Activated CD8-positive, alpha-beta T cell treated with anti-CD3 and anti-CD28 coated beads, Interleukin-2, amount 10 ng/mL, durations not matched to agents 7 days and 5 days (primary cell): ENCODE measurements at places on chromosomes 16 and 17.

DNA sequence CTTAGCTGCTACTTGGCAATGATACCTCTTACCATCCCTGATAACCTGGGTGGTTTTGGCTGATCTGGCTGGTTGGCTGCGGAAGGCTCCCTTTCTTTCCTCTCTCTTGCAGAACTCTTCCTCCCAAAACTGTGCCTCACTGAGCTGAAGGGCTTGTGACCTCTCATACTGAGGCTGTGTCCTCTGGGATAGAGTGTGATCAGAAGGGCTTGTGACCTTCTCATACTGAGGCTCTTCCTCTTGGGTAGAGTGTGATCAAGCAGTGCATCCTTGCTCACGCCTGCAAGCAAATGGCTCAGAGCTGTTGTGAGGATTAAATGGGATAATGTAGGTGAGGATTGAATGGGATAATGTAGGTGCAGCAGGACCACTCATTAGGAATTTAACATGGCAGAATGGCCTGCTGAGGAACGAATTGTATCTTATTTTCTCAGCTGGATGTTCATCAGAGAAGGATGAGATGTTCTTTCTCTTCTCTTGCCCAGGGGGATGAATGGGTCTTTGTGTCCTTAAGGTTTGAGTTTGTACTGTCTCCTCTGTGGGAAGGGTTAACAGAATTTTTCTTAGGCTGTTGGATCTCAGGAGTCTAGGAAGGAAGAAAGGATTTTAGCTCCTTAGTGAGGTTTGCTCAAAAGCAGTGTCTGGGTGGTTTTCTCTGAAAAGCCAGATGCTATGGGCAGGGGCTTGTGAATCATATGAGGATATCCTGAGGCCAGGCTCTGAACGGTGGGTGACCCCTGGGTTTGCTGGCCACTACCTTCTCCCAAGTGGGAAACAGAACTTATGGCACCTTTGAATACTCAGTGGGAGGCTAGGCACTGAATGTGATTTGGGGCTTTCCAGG lies 130.0 kb upstream of the HS3ST2 start:
- H3K4me3 ChIP-seq: no peak overlapping the region
- no peak for DNase-seq
- H3K27me3 ChIP-seq: peaks cover 10% of the 10 kb centered on the region
- peaks cover 4% of the 10 kb centered on the region for H3K4me1 ChIP-seq
- no peak overlapping the region for H3K27ac ChIP-seq
- no peaks in the 10 kb centered on the region for H3K36me3 ChIP-seq

DNA sequence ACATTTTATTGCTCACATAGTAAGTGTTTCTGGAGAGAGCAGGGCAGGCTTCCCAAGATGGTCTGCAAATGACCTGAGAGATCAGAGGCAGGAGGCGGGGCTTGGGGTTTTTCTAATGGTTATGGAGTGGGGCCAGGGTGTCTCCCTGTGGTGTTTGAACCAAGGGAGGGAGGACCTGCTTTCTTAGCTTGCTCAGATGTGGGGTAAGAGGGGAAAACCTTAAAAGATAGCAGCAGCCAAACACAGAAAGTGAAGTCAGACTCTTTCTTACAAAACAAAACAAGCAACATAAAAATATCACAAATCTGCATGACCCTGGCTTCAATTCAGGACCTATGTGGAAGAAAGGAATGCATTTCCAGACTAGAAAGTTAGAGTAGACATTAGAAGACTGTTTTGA lies 22.9 kb upstream of the DNAJA2 start:
- H3K27ac ChIP-seq: no peak overlapping the region
- DNase-seq: peak; percentile 27
- H3K4me3 ChIP-seq: no peak overlapping the region
- no peaks in the 10 kb centered on the region for H3K36me3 ChIP-seq
- peaks cover 16% of the 10 kb centered on the region for H3K4me1 ChIP-seq
- H3K27me3 ChIP-seq: peaks cover 2% of the 10 kb centered on the region

DNA sequence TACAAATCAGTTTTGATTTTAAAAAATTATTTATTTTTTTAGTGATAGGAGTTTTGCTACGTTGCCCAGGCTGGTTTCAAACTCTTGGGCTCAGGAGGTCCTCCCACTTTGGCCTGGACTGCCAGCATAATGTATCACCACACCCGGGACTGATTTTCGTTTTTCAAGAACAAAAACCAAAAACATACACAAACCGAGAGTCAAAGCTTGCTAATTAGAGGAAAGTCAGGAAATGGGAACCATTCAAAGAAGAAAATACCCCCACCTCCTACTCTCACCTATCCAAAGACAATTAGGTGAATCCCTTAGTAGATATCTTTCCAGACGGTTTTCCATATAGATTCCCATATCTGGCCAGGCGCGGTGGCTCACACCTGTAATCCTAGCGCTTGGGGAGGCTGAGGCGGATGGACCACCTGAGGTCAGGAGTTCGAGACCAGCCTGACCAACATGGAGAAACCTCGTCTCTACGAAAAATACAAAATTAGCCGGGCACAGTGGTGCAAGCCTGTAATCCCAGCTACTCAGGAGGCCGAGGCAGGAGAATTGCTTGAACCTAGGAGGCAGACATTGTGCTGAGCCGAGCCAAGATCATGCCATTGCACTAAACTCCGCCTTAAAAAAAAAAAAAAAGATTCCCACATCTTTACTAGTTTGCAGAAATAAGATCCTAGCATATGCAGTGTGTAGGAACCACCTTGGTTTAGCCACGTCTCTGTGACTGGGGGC lies 883 bp upstream of the SPN start:
- H3K4me1 ChIP-seq: peaks cover 41% of the 10 kb centered on the region
- H3K27ac ChIP-seq: peak overlapping the region; percentile 97
- no peak for DNase-seq
- H3K36me3 ChIP-seq: peaks cover 43% of the 10 kb centered on the region
- no peaks in the 10 kb centered on the region for H3K27me3 ChIP-seq
- H3K4me3 ChIP-seq: peak overlapping the region; percentile 96

- H3K27ac ChIP-seq: peak overlapping the region; percentile 16
- peak; percentile 43 for DNase-seq
- peaks cover 30% of the 10 kb centered on the region for H3K36me3 ChIP-seq
- peaks cover 11% of the 10 kb centered on the region for H3K4me1 ChIP-seq
- peaks cover 2% of the 10 kb centered on the region for H3K27me3 ChIP-seq
These were observed 21.6 kb downstream of the PLA2G10 start for GRCh38 chr16:14672403-14672971.
